Myocyte (in vitro differentiated cells): ENCODE measurements at places on chromosomes 2 and 18. TPM values are rescaled to one million over a fixed set of nuclear protein-coding genes. Genes with fewer than 3 reads are reported as not detected.

SOWAHC gene
- 3.2 and 3.9 TPM in 2 replicates for total RNA-seq

- peak; percentile 75 for DNase-seq
These were observed 190.1 kb downstream of the TTC32 start for GRCh38 chr2:19711470-19712372.

- DNase-seq: peak; percentile 21
These were observed 190.8 kb downstream of the RTP5 start for GRCh38 chr2:242060212-242060835.

SIX3 gene
- total RNA-seq: not detected in 2 replicates

EVA1A gene
- 3.2 and 4.4 TPM in 2 replicates for total RNA-seq

DNA sequence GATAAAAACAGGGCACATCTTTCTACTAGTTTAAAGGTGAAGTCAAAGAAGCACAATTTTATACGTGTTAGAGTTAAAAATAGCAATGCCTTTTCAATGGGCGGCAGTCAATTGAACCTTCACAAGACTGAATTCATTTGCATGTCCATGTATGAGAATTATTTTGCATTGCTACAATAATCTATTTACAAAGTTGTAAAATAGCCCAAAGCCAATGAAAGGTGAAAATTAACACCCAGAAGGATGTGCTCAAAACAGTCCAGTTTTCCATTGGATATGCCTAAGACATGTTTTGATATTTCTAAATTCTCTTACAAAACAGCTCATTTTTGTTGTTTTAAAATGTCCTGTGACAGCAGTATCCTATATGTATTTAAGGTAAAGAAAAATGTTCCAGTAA is 425.1 kb upstream of the SYT4 start:
- no peak for DNase-seq

GRCh38 chr2:68709421-68709911 is 25.1 kb upstream of the ARHGAP25 start:
- peak; percentile 40 for DNase-seq

- no peak for DNase-seq
These were observed 116.2 kb downstream of the USP34 start for GRCh38 chr2:61354543-61355197.

SMAD7 gene
- 2.7 and 3.0 TPM in 2 replicates for total RNA-seq

GRCh38 chr2:42999391-42999841 is 207.0 kb upstream of the HAAO start:
- no peak for DNase-seq

- no peak for DNase-seq
These were observed 229.8 kb downstream of the LDLRAD4 start for GRCh38 chr18:13448335-13448795.

DNA sequence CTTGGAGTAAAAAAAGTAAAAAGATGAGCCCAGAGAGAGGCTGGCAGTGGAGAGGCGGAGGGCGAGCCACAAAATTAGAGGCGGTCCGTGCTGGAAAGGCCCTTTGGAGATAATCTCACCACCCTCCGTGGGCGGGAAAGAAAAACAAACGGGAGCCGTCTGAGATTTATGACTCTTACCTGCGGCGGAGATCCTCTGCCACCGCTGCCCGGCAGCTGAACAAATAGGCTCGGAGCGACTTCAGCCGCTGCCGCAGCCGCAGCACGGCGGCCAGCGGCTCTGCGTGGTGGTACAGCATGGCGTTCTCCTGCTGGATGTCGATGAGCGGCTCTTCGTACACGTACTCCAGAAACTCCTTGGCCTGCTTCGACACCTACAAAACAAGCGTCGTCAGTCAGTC is 94.6 kb downstream of the PLEKHM3 start:
- no peak for DNase-seq

GRCh38 chr18:7177116-7177744 is 53.7 kb upstream of the LRRC30 start:
- DNase-seq: peak; percentile 59

DNA sequence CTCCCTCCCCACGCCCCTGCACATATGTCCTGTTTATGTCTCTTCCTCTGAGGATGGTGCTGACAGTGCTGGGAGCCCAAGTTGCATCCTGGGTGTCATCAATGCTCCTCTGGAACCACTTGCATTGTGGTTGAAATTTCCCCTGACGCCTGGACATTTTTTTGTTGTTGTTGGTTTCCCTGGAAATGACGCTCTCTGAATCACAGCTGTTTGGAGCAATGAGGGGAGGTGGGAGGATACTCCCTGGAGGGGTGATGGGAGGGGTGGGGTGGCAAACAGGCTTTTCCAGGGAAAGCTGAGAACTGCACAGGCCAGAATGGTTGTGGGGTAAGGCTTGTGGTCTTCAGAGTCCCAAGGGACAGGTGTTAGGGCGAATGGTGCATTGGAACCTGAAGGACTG is 29.6 kb downstream of the CELF4 start:
- DNase-seq: peak; percentile 17

VWC2L gene
- not detected in 2 replicates for total RNA-seq

DNA sequence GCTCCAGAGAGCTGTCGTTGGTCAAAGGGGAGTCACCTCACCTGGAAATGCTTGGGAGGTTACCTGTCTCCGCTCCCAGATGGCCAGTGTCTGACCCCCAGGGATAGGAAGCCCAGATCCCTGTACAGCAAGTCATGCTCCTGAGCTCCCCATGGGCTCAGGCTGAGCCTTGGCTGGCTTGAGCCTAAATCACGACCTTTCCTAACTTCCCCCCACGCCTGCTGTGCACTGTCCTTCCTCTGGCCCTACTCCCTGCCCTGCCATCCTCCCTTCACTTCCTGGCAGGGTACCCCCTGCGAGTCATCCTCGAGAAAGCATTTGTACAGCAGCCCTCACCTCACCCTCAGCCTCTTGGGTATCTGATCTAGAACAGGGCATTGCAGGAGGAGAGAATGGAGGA is 9.2 kb upstream of the HDAC4 start:
- no peak for DNase-seq

DNA sequence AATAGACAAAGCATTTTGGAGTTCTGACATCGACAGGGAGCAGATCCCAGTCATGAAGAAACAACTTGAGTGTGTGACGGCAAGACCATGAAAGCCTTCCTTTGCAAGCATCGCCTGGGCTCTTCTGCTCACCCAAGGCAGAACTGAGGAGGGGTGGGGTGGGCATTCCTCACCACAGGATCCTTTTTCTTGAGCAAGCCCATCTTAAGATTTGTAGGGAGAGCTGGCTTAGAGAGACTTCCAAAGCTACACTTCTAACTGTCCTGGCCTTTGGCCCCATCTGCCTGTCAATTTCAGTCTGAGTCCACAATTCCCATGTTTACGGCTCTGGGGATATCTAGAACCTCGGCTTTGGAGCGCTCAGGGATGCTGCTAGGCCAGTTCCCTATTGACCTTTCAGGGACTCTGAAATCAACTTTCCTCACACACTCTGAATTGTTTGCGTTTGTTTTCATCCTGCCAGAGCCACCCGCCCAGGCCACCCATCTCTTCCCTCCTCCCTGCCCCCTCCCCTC is 3.7 kb downstream of the KLHL14 start:
- DNase-seq: no peak

CYS1 gene
- total RNA-seq: 0.16 and 1.1 TPM in 2 replicates

- no peak for DNase-seq
These were observed 91.6 kb upstream of the MGAT4A start for GRCh38 chr2:98822301-98823164.

CPS1 gene
- 27.5 and 33.9 TPM in 2 replicates for total RNA-seq

RESP18 gene
- total RNA-seq: not detected in 2 replicates

DNA sequence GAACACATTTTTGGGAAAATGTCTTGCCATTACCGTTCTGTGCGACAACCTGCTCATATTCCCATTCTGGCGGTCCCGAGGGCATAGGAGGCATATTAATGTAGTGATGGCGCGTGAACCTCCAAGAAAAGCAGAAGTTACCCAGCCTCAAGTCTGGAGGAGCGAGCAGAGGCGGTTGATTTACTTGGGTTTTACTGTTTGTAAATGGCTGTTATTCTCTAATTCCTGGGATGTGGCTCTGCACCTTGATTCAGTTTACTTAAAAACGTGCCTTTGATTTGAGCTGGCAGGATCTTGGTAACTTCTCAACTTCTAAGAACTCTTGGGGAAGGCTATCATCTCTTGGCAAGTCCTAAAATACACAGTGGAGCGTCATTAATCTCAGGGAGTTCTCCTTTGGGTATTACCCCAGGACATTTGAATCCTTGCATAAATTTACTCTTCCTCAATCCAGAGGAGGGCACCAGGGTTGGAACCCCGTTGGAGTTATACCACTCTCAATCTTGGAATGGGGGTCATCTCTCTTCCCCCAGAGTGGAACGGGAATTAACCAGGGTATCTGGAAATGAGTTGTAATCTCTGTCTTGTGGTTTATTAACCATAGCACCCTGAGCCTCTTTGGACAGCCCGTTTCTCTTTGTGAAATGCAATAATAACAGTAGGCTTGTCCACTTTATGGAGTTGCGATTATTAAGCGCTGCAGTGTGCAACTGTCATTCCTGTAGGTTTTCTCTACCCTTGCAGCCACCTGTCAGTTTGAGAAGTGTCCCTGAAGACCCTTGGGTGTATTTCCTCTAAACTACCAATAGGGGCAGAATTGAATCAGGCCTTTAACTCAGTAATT is 2.1 kb downstream of the HK2 start:
- DNase-seq: peak; percentile 52

GRCh38 chr2:234025891-234026401 is 24.6 kb upstream of the SPP2 start:
- DNase-seq: peak; percentile 45

SERTAD2 gene
- 22.1 and 24.9 TPM in 2 replicates for total RNA-seq

DNA sequence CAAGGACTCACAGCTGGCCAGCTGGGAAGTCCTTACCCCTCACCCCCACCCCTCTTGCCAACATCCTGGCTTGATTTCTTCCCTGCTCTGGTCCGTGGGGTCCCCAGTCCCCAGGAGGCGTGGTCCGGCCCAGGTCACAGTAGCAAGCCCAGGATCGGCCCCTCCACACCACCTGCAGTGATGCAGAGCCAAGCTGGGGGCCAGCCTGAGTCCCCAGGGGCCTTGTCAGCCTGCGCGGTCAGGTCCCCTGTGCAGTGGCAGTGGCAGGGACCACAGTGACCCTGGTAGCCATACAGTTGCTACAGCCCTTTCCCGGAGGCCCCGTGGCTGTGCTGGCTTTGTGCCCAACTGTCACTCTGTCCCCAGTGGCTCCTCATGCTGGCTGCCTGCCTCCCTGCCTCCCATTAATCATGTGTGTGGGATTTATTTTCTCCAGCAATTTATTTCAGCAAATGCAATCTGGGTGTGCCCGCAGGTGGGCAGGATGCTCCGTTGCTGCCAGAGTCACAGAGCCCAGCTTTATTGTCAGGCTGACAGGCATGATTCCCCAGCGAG is 8.8 kb upstream of the PRSS56 start:
- no peak for DNase-seq

- DNase-seq: no peak
These were observed 269.4 kb upstream of the LRRTM1 start for GRCh38 chr2:80573950-80574349.

WNT10A gene
- total RNA-seq: 18.8 and 63.4 TPM in 2 replicates

ABCB11 gene
- total RNA-seq: 0.05 TPM in 1 of 2 replicates, not detected in the other

CPLX4 gene
- not detected in 2 replicates for total RNA-seq

SPIRE1 gene
- total RNA-seq: 43.1 and 53.9 TPM in 2 replicates

DNA sequence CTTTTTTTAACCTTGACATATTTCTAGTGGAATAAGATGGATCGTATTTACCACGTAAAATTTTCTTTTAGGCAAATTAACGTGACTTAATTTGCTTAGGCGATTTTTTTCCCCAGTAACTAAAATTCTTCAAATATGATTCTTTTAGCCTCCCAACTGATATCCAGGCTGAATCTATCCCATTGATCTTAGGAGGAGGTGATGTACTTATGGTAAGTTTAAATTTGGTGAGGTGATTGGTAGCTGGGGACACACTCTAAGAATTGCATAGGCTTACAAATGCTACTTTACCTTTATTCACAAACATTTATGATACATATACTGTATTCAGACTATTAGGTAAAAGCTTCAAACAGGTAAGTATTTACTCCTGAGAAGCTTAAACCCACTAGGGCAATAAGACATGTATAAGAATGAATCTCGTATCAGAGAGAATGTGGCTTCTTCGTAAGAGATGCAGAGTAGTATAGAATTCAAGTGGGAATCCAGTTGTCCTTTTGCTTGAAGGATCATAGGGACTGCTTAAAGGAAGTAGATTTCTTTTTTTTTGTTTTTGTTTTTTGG is 3.8 kb downstream of the DDX1 start:
- DNase-seq: no peak

DNA sequence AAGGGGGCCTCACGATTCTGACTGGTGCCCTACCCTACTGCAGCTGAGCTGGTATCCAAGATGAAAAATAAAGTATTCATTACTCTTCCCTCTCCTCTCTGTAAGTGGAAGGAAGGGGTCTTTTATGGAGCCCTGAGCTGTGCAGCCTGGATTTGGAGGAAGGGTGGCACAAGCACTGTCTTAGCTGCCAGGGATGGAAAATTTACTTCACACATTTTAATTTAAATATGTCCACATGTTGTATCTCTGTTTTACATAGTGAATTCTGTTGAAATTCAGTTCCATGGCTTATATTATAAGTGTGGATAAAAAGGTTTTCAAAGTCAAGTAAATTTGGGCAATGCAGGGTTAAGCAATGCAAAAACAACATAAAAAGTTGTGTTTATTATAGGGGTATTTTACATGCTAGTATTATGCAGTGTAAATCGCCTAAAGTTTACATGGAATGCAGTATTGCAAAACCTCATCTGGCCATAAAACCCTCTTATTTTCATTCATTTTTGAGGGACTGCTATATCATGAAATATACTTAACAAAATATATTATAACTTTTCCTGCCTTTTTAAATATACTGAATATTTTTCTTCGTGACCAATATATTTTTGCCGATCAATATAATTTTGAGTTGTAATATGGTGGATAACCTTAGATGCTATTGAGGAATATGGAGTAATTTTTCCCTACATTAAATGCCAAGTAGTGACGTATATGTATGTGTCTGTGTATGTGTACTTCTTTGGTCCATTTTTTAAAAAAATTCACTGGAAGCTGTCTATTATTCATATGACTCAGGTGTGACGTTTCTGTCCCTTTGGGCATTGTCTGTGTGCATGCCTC is 333.9 kb upstream of the CYRIA start:
- no peak for DNase-seq

SLC35F5 gene
- total RNA-seq: 125 and 220 TPM in 2 replicates

- DNase-seq: peak; percentile 28
These were observed 145.0 kb downstream of the SRBD1 start for GRCh38 chr2:45466053-45466452.

- DNase-seq: no peak
These were observed 291.5 kb downstream of the SLC4A3 start for GRCh38 chr2:219918944-219919343.

IL37 gene
- not detected in 2 replicates for total RNA-seq

DNA sequence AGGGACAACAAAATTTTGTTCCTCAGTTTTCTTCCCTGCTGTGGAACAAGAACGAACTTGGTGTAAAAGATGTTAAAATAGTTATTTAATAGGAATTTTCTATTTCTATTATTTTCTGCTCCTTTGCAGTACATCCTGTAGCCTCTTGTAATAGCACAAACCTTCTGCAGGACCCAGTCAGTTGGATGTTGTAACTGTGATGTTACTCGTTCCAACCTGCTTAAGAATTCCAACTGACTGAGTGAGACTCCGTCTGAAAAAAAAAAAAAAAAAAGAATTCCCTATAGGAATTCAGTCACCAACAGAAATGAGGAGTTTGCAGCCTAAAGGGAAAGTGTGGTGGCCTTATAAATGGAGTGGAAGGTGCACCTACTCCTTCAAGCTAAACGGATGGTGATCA is 46.4 kb upstream of the CDH20 start:
- DNase-seq: no peak
